NCI-H2029 treated with DMSO at 0.1 percent for 48 hours (cell line): ENCODE measurements at places on chromosomes 7 and 10.

- DNase-seq: peak; percentile 17
Measured at GRCh38 chr7:155796381-155797261, 15.6 kb downstream of the SHH start.

- DNase-seq: no peak
Measured at GRCh38 chr7:41907444-41907843, 204.6 kb upstream of the INHBA start.

- no peak for DNase-seq
Measured at GRCh38 chr7:70523249-70523988, 608.5 kb upstream of the GALNT17 start.

- DNase-seq: no peak
Measured at GRCh38 chr7:53656881-53657280, 621.4 kb downstream of the POM121L12 start.

GRCh38 chr7:128454808-128455542 lies 703 bp upstream of the HILPDA start:
- no peak for DNase-seq
